ENCODE measurements at places on chromosomes 16 and 17.
A peak's percentile ranks its signal among the peaks of the same experiment; 100 is the strongest.

DNA sequence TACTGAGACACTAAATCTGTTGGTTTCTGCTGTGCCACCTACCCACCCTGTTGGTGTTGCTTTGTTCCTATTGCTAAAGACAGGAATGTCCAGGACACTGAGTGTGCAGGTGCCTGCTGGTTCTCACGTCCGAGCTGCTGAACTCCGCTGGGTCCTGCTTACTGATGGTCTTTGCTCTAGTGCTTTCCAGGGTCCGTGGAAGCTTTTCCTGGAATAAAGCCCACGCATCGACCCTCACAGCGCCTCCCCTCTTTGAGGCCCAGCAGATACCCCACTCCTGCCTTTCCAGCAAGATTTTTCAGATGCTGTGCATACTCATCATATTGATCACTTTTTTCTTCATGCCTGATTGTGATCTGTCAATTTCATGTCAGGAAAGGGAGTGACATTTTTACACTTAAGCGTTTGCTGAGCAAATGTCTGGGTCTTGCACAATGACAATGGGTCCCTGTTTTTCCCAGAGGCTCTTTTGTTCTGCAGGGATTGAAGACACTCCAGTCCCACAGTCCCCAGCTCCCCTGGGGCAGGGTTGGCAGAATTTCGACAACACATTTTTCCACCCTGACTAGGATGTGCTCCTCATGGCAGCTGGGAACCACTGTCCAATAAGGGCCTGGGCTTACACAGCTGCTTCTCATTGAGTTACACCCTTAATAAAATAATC lies 14.6 kb downstream of the STH start:
- no peak for DNase-seq

- DNase-seq = no peak
Observed at GRCh38 chr16:79009896-79010295, 590.6 kb downstream of the MAF start.

DNA sequence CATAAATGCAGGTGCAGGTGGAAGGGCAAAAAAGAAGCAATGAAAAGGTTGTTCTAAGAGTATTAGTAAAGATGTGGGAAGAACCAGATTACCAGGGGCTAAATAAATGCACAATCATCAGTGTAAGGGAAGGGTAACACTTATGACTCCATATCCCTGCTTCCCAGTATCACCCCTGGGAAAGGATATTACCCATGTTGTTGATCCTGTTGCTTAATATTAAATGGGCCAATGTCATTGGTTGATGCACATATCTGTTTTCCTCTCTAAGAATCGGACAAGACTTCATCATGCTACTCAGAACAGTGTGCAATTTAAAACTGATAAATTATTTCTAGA lies 34.7 kb upstream of the ABCA6 start:
- DNase-seq = no peak

GRCh38 chr17:71118039-71118438 lies 948.7 kb downstream of the KCNJ2 start:
- no peak for DNase-seq

- DNase-seq = no peak
Observed at GRCh38 chr17:334974-335481, 17.6 kb downstream of the RPH3AL start.

DNA sequence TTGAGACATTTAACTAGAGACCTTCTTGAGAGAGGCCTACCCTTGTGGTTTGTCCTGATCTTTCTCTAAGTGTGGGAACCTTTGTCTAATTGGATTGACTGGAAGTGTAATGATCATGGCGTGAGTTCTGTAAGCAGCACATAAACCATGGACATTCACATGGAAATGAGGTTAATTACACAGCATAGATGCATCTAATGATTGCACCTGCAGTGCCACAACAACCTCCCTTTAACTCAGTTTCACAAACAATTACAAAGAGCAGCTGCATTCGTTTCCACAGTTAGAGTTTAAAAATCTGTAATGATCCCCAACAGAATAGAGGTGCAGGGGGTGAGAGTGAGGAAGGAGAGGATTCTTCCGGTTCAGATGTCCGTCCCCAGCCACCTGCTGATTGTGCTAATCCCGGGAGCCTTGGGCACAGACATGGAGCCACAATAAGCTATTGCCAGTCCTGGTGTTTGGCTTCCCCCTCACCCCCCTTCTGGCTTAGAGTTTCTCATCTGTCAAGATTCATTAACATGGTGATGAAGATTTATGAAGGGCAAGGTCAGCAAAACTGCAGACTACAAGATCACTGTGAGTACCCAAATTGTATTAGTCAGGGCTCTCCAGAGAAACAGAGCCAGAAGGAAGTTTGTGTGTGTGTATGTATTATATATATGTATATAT lies 659.2 kb upstream of the SOX9 start:
- DNase-seq = no peak

DNA sequence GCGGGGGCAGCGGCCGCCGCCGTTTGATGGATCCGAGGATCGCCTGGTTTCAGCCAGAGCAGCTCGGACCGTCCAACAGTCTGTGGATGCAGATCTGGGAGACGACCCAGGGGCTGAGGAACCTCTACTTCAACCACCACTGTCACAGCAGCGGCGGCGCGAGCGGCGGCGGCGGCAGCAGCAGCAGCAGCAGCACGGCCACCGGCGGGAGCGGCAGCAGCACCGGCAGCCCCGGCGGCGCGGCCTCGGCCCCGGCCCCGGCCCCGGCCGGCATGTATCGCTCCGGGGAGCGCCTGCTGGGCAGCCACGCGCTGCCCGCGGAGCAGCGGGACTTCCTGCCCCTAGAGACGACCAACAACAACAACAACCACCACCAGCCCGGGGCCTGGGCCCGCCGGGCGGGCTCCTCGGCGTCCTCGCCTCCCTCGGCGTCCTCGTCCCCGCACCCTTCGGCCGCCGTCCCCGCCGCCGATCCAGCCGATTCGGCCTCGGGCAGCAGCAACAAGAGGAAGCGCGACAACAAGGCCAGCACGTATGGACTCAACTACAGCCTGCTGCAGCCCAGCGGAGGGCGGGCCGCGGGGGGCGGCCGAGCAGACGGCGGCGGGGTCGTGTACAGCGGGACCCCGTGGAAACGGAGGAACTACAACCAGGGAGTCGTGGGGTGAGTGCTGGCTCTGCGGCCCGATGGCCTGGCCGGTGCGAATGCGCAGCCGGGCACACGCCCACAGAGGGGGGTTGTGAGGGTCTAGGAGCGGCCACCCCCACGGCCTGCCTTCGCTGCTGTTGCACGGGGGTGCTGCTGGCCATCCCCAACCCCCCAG lies 702 bp downstream of the TENT4B start:
- DNase-seq = peak; percentile 21

- no peak for DNase-seq
Observed at GRCh38 chr16:68447653-68448359, 502 bp downstream of the SMPD3 start.

GRCh38 chr16:50585331-50585776 lies 37.2 kb downstream of the NKD1 start:
- DNase-seq = no peak

DNA sequence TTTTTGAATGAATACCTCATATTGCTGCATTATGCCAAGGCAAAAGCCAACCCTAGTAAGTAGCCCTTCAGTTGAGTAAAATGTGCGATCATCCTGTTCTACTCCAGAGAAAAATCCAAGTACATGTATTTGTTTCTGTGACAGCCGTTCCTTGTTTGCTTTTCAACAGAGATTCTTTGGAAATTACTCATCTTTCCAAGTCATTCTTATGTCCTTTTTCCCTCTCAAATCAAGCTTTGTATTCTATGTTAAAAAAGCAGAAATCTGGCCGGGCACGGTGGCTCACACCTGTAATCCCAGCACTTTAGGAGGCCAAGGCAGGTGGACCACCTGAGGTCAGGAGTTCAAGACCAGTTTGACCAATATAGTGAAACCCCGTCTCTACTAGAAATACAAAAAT lies 112.9 kb upstream of the HAS3 start:
- no peak for DNase-seq

DNA sequence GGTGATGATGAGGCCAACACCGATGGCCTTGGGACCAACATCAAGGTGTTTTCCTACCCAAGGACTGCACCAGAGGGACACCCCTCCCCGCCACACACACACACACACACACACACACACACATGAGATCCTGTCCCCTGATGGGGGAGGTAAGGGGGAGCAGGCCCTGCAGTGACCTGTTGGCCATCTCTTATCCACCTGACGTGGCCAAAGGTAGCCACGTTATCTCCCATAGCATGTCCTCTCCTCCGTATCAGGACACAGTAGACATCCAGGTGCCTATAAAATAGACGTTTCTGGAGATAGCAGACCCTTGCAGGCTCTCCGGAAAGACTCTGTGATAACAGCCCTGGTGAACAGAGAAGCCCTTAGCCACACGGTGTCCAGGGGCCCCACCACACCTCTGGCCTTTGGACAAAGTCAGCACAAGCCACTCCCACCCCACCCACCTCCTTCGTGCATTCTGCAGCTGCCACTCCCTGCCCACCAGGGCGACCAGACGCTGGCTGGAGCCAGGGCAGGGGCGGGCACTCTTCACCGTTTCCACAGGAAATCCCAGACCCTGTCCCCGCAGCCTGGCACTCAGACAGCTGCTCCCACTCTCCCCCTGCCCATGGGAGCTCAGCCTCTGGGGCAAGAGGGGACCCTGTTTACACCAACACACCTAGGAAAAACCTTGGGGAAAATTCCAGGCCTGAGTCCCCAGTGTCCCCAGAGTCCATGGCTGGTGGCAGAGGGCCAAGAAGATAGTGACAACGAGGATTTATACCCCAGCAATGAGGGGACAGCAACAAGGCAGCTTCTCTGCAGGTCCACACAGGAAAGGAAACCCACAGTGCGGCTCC lies 15.4 kb upstream of the ENPP7 start:
- DNase-seq = no peak

DNA sequence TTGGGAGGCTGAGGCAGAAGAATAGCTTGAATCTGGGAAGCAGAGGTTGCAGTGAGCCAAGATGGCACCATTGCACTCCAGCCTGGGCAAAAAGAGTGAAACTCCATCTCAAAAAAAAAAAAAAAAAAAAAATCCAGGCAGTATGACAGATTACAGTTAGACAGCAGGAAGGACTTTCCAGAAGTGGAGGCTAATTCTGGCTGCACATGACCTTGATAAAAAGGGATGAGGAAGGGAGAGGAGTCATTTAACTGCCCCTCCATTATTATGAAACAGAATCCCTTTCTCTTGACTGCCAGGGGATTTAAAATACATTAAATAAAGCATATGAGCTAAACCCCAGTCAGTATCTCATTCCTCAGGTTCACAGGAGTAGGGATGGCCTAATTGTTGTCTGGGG lies 1.8 kb upstream of the ARHGAP23 start:
- no peak for DNase-seq

- DNase-seq = no peak
Observed at GRCh38 chr16:3841729-3842508, 38.6 kb downstream of the CREBBP start.

GRCh38 chr16:78325468-78326352 lies 226.3 kb downstream of the WWOX start:
- DNase-seq = no peak
